ENCODE measurements at places on chromosomes 16 and 17. TPM values are rescaled to one million over a fixed set of nuclear protein-coding genes. Genes with fewer than 3 reads are reported as not detected.

The SCN4A gene
- not detected for total RNA-seq

The PLA2G10 gene
- total RNA-seq = not detected

- no peak for DNase-seq
Measured at GRCh38 chr17:79836972-79837887, 2.0 kb downstream of the CBX4 start.

- DNase-seq = no peak
Measured at GRCh38 chr17:10843811-10844210, 5.9 kb upstream of the PIRT start.

The AIPL1 gene
- not detected for total RNA-seq

GRCh38 chr17:7835814-7836595 lies 2.0 kb downstream of the KDM6B start:
- DNase-seq = no peak

DNA sequence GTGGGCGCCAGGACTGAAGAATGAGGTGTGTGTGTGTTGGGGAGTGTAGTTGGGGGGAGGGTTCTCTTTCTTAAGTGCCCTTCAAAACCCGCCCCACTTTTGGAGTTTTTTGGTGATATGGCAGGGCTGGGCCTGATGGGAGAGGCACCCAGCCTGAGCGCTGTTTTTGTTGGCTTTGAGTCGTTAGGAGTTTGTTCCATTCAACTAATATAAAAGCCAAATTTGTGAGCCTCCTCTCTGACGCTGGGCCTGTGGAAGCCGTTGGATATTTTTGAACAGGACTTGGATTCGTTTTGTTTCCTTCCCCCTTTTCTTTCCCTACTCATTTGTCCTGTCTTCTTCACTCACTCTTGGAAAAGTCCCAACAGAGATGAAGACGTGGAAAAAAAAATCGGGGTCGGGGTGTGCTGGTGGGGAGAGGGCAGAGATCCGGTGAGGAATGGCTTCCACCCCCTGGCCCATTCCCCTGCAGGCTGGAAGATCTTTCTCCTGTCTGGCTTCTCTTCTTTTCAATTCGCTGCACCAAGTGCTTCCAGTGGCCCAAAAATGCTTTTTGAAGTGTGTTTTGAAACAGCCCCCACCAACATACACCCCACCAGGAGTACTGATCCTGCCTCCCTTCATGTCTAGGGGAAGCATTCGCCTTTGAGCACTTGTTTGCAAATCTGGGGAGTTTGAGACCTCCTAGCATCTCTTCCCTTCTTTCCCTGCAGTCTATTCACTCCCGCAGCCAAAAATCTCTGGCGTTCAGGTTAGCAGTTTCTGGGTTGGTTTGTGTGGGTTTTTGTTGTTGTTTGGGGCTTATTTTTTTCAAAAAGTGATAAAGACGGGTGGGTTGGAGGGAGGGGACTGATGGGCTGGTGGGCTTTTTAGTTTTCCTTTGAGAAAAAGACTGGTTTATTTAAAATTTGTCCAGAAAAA lies 2.6 kb downstream of the FZD2 start:
- DNase-seq = no peak
